Activated effector memory CD4-positive, alpha-beta T cell treated with anti-CD3 and anti-CD28 coated beads, Interleukin-2, amount 50 U/mL, for 16 hours (primary cell): ENCODE measurements at places on chromosomes 5 and 9.

- DNase-seq, result no peak
These were observed 263.4 kb downstream of the SEC61B start for GRCh38 chr9:99485459-99485858.

DNA sequence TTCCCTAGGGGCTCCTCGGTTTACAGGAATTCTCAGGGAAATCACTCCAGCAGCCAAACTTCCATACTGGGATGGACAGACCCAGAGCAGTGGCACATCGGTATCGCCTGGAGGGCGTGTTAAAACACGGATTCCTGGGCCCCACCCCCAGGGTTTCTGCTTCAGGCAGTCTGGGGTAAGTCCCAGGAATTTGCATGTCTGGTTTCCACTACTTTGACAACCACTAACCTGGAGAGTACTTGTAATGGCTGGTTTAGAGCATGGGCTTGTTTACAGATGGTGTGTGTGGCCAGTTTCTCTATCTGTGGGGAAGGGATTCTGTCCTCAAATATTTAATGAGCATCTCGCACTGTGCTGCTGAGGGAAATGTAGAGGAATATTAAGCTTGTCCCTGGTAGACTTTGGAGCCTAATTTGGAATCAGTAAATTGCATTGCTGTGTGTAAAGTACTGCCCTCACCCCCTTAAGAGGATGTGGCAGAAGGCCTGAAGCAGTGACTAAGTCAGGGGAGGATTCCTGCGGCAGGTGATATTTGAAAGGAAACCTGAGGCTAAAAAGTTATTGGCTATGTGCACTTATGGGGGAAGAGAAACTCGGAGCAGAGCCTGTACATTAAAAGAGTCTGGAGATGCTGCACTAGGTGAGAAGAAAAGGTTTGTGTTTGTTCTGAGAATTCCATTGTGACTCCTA lies 18.6 kb upstream of the TJP2 start:
- no peak for DNase-seq

DNA sequence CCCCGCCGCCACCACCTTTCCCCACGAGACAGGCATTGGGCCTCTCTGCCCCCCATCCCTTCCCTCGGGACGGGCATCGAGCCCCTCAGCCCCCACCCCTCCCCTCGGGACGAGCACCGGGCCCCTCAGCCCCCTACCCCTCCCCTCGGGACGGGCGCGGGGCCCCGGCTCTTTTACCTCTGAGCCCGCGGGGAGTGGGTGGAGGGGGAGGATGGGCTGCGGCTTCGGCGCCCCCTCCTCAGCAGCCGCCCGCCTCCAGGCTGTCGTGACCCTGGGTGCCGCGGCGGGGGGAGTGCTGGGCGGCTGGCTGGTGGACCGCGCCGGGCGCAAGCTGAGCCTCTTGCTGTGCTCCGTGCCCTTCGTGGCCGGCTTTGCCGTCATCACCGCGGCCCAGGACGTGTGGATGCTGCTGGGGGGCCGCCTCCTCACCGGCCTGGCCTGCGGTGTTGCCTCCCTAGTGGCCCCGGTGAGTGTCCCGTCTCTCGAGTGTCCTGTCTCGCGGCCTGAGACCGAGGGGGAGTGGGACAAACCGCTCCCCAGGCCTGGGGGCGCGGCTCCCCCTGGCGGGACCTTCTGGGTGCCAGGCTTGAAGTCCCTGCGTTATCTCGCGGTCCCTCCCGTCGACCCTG lies 791 bp downstream of the SLC2A8 start:
- DNase-seq, result peak; percentile 69

DNA sequence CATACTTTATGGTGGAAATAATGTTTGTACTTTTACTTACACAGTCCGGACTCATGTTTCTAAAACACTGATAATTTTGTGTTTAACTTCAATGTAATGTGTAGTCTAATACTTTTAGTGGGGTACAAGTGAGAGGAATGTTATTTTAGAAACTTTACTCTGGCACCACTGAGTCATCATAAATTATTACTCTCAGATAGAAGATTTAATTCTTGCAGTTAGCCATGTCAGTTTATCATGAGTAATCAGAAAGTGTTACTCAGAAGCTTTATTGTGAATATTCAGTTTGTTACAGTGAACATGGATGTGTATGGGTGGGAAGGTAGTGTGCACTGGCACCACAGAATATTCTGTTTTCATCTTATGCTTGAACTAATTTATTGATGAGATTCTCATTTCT lies 20.0 kb downstream of the OGN start:
- no peak for DNase-seq

- no peak for DNase-seq
These were observed 93.2 kb downstream of the EQTN start for GRCh38 chr9:27203783-27204182.
